ENCODE measurements at places on chromosomes 12 and 14.

DNA sequence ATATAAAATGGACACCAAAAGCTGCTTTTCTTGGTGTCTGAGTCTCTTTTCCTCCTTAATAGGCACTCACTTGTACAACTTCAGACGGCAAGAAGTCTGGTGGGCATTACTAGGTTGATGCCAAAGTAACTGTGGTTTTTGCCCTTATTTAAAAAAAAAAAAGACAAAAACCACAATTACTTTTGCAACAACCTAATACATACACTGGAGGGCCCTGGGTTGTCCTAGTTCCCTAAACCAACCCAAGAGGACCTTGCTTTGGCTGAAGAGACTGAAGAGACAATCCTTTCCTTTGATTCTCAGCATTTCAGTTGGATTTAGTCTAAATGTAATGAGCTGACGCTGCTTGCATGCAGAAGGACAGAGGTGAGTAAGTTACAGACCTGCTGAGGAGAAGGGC lies 16.2 kb upstream of the PLEKHG3 start:
- no peak for DNase-seq

- no peak for DNase-seq
These were observed 54.3 kb downstream of the SCARB1 start for GRCh38 chr12:124809391-124809790.

DNA sequence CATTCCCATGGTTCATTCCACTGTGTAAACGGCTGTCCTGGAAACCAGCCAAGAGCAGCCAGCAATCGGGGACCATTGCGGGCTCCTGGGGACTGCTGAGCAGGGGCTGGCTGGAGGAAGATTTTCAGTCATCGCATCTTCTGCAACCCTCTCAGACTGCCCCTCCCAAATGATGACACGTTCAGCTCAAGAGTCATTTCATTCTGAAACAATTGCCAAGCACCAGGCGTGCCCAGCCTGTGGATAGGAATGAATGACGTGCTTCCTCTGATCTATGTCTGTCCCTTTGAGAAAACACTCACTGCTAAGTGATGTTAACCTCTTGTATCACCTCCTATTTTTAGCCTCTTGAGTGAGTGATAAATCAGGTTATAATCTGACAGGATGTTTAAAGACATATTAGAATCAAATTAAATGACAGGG lies 62.0 kb downstream of the NDUFA12 start:
- no peak for DNase-seq

DNA sequence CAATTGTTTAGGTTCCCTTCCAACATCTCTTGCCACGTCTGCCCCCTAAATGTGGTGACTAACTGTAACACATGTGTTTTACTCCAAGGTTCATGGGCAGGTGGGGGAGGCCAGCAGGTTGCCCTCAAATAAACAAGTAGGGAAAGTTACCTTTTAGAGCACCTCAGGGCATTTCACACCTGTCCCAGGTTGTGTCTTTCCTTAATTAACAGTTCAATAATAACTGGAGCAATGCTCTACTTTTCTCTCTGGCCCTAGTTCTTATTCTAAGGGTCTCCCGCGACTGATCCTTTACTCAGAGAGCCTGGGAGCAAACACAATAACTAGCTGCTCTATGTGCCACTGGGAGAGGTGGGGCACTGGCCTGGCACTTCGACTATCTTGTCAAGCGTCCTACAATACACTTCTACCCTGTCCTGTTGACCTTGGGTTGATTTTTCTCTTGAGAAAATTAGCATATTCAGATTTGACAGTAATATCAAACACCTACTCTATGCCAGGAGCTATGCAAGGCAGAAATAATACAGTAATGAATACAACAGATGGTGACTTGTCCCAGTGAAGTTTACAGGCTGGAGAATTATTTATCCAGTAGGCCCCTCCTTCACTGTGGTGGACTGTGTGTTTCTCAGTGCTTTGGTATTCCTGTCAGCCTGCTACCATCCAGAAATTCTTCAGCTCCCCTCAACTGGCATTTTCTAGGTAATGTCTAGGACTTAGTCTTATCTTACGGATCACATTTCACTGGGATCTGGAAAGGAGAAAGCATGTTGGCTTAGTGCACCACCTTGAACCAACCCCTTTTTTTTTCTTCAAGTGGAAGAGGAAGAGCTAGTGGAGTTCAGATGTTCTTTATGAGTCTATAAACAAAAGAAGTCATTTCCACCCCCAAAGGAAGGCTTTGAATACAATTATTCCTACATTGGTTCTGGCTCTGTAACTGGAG lies 202.6 kb downstream of the CRADD start:
- DNase-seq: no peak

DNA sequence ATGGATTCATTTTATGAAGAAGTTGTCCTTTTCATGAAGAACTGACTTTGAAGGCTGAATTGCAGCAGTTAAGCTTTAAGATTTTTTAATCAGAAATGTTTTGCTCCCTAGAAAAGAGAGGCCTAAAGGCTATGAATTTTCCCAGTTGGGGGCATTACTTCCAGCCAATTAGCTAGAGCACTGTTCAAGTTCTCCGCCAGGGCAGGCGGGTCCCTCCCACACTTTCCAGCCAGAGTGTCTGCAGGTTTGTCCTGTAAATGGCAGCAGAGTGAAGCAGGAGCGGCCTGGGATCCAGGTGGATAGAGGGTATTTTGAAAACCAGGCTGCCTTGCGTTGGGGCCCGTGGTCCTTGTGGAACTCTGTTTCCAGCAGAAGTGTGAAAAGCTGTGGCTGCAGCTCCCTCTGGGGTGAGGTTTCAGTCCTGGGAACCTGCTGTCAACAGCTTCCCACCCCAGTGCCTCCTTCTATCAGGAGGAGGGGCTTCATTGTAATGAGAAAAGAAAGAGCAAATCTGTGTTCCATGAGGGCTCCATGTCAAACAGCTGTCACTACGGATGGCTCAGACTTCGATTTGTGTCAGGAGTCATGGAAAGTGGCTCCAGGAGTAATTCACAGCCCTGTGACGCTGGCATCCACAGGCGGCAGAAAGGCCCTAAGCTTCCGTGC lies 210.7 kb upstream of the TMEM132C start:
- DNase-seq: no peak

DNA sequence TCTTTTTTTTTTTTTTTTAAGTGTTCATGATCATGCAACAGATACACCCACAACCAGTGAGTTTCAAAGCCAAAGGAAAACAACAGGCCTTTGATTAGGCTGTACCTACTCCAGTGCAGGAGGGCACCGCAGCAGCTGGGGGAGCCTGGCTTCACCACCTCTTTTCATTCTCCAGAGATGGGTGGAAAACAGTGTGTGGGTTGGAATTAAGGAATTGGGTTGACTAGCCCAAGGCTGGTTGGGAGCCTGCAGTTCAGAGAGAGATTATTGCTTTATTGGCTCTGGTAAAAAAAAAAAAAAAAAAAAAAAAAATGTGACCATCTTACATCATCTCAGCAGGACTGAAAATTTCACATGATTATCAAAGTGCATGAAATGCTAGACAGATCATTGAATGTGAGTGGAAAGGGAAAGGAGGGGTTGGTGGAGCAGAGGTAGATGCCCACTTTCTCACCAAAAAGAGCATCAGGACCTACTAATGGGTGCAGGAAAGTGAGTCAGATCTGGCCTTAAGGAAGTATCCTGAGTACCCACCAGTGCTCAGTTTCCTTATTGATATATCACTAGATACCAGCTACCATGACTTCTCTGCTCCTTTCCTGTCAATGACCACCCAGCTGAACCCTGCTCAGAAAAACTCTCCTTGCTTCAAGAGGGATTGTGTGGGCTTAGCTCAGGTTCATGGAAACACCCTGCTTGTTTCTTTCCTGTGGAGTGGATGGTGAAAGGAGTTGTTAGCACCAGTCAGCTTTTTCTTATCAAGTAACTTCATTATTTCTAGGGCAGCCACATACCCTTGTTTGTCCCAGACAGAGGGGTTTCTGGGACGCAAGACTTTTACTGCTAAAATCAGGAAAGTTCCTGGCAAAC lies 54.8 kb upstream of the DYRK2 start:
- no peak for DNase-seq

All from naive thymus-derived CD8-positive, alpha-beta T cell (primary cell).